ENCODE measurements at places on chromosomes 13 and 19.

GRCh38 chr13:37173214-37173613 lies 67.8 kb upstream of the CSNK1A1L start:
- DNase-seq: no peak

GRCh38 chr19:1538978-1539377 lies 15.1 kb downstream of the PLK5 start:
- DNase-seq: no peak

- DNase-seq: no peak
Observed at GRCh38 chr13:112601371-112601770, 13.4 kb upstream of the TUBGCP3 start.

GRCh38 chr13:25352230-25352629 lies 19.5 kb upstream of the ATP8A2 start:
- DNase-seq: no peak

- no peak for DNase-seq
Observed at GRCh38 chr19:44912854-44913253, 1.6 kb upstream of the APOC1 start.

Measured in activated effector memory CD4-positive, alpha-beta T cell treated with anti-CD3 and anti-CD28 coated beads, Interleukin-2, amount 50 U/mL, for 16 hours (primary cell).